Activated T-helper 9 cell treated with anti-CD3 and anti-CD28 coated beads, Interleukin-2, amount 50 U/mL, for 16 hours (primary cell): ENCODE measurements at places on chromosomes 12 and 14.

- DNase-seq, result no peak
Observed at GRCh38 chr14:20631023-20631879, 10.2 kb downstream of the OR6S1 start.

GRCh38 chr12:230925-231671 is 17.1 kb upstream of the SLC6A12 start:
- DNase-seq, result no peak

DNA sequence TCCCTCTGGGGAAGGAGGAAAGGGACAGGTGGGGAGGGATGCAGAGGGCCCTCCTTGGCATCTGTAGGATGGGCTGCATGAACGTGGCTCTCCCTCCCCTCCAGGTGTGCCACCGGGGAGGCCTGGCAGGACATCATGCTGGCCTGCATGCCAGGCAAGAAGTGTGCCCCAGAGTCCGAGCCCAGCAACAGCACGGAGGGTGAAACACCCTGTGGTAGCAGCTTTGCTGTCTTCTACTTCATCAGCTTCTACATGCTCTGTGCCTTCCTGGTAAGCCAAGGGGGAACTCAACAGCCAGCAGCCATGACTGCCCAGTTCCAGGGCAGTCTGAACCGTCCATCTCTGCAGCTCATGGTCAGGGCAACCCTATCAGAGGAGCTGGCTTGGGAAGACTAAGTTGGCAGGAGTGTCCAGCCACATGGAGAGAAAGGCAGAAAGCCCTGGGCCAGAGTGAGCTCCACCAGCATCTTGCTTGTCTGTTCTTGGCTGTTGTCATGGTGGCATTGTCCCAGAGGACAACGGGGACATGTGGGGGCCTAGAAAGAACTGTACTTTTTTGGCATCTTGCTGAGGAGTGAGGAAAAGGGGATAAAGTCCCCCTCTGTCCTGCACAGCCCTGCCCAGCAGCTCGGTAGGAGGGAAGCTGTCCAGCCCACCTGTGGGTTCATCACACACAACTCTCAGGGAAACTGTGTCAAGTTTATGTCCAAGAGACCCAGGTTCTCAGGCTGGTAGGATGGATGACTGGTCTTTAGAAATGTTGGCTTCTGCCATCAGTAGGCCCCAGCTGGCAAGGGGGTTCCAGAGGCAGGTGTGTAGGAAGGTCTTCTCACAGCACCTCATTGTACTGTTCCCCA is 129.8 kb upstream of the FKBP4 start:
- no peak for DNase-seq

GRCh38 chr14:20262642-20263128 is 23.6 kb downstream of the OR11H4 start:
- DNase-seq, result no peak

- DNase-seq, result no peak
Observed at GRCh38 chr12:101485021-101485420, 9.9 kb downstream of the SPIC start.

DNA sequence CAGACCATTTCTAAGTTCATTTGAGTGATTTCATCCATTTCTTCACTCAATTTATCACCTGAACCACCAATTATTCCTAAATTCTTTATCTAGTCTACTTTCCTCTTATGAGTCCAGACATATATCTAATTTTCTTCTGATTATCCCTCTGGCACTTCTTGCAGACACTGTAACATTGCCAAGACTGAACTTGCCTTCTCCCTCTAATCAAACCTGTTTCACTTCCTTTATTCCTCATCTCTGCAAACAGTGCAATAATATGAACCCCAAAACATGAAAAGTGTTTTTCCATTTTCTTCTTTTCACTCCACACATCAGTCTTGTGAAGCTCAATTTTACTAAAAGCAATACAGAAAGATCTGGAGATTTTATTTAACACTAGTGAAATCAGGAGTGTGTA is 37.8 kb upstream of the PTPRQ start:
- no peak for DNase-seq

DNA sequence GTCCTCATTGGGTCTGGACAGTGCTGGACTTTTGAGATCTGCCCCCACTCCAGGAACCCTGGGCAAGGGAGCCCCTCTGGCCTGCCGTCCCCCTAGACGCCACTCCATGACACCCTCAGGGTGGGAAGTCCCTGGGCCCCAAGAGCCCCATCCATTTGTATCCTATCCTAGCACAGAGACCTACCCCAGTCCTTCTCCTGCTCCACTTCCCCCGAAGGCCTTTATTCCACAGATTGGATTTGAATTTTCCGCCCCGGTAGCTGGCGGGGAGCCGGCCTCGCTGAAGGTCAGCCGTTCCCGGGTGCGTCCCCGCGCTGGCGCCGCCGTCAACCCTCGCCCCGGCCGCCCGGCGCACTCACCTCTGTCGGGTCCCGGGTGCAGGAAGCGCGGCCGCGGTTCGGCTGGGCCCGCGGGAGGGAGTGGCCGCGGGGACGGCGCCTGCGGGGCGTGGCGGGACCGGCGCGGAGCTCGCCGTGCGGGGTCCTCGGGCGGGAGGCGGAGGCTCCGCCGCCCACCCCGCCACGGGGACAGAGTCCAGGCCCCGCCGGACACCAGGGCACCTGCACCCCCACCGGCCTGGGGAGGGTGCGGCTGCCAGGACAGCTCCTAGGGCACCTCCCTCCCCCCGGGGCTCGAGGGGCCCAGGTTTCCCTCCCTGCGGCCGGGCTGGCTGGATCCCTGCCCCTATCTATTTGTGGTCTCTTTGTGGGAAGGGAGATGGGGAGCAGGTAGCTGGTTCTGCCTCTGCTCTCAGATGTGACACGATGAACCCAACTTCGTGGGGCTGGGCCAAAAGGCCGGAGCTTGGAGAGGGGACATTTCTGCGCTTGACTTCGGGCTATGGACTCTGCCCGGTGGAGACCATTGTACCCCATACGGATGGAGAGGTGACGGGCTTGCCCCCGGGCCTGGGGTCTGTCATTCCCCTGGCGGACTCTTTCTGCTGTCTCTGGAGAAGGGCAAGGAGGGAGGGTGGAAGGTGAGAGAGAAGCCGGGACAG is 19.9 kb upstream of the GPR68 start:
- DNase-seq, result no peak

DNA sequence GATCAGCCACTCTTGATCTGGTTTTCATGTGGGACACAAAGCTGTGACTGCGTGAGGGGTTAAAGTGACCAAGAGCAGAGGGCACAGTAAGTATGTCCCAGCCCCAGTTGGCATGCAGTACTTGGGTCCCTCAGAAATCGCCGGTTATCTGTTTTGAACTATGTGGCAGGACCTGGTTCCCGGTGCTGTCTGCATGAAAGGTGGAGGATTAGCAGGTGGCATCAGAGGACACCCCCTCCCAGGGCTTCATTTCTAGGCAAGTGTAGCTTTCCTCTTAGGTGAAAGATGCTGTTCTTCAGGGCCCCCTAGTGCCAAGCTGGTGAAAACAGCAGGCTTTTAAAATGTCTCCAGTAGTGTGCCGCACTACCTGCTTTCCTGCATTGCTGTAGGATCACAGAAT is 57.1 kb downstream of the ATG14 start:
- peak; percentile 45 for DNase-seq

- DNase-seq, result no peak
Observed at GRCh38 chr12:124898923-124899294, 15.5 kb downstream of the UBC start.

- DNase-seq, result no peak
Observed at GRCh38 chr14:65421201-65421981, 8.9 kb downstream of the FUT8 start.

DNA sequence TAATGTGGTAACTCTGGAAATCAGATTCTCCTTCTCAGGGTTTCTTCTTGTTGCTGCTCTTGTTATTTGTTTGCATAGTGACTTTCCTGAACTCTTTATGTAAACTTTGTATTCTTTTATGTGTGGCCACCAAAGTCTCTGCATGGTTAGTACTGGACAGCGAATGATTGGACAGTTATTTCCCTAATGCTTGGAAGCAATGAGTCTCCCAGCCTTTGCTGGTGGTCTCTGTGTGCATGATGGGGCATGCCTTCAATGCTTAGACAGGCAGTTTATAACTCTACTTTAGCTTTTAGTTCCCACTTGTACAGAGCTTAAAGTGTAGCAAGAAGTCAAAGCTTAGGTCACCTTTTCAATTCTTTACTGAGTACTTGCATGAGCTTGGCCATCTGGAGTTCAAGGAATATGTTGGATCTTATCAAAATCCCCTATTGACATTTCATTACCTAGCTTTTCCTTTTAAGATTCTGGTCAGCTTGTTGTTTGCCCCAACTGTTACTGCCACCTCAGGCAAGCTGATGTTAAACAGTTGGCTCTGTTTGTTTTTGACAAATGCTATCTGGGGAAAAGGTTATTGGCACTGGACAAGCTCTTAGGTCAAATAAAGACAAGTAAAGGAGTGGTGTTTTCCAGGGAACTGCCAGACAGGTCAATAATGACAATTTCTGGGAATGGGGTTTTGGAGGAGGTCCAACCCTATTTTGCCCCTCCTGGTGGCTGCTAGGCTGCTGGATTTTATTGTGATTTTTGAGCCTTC is 12.3 kb downstream of the CCDC91 start:
- no peak for DNase-seq

- DNase-seq, result no peak
Observed at GRCh38 chr14:101595887-101596721, 34.8 kb downstream of the DIO3 start.

- DNase-seq, result no peak
Observed at GRCh38 chr12:39435531-39435930, 7.4 kb downstream of the KIF21A start.

GRCh38 chr12:70920251-70920851 is at the start of gene PTPRR:
Gene PTPRR, minus strand, starts transcription at chr12:70920738. Its CDS starts 348 bp downstream, at chr12:70920390.
- no peak for DNase-seq

DNA sequence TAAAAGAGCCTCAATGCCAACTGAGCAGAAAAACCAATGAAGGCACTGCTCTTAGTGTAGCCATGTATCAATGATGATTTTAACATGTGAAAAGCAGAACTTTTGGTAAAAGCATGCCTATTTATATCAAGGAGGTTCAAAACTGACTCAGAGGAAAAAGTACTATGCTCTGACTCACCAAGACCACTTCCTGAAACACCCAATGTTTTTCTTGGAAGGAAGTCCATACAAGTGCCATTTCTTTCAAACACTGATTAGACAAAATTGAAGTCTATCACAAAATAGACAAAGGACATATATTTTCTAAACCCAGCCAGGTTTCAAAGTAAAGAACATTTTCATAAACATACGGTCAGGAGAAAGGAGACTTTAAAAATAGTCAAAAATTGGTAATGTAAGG is 88.6 kb downstream of the EPS8 start:
- DNase-seq, result no peak

GRCh38 chr12:132506328-132507160 is 16.6 kb downstream of the FBRSL1 start:
- DNase-seq, result peak; percentile 36

GRCh38 chr14:92556863-92557543 is 43.4 kb downstream of the RIN3 start:
- DNase-seq, result no peak

DNA sequence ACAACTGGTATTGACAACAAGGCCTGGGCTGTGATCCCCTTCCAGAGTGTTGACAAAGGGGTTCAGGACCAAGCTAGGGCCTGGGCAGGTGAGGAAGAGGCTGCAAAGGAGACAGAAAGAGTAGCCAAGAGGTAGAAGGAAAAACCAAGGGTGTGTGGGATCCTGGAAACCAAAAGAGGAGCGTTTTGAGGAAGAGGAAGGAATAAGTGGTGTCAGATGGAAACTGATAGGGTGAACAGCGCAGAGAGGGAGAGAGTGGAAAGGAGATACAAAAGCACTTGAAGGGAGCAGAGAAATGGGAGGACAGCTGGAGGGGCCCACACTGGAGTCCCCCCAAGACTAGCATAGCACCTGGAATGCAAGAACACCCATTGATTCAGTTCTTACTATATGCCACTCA is 8.3 kb upstream of the HVCN1 start:
- no peak for DNase-seq

GRCh38 chr14:86087377-86087776 is 557.4 kb downstream of the FLRT2 start:
- DNase-seq, result no peak

DNA sequence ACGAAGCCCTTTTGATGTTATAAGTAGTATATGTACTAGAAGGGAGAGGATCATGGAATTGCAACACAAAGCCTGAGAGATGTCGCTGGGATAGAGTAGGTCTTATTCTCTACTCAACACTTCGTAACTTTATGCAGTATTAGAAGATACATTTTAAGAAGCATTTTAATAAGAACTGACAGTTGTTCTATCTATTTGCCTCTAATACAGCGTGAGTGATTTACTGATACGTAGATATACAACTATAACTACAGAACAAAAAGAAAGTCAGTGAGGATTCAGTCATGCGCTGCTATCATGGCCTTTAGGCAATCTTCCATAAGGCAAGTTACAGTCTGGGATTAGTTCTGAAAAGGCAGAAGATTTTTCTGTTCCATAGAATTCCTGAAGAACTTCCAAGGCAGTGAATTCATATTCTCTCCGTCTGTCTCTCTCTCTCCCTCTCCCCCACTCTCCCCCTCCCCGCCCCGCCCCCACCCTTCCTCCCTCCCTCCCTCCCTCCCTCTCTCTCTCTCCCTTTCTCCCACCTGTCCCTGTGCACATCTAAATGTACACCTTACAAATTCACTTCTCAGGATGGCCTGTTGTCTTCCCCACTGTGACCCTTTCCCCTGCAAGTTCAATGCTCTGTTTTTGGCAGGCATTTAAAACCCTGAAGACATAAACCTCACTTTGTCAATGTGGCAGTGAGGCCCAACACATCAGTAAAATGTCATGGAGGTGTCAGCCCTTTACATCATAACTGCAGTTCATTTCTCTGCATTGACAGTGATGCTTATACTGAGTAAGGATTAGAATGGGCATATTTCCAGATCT is 470.6 kb downstream of the EGLN3 start:
- DNase-seq, result no peak

- DNase-seq, result no peak
Observed at GRCh38 chr14:32925439-32925838, 13.2 kb upstream of the NPAS3 start.

DNA sequence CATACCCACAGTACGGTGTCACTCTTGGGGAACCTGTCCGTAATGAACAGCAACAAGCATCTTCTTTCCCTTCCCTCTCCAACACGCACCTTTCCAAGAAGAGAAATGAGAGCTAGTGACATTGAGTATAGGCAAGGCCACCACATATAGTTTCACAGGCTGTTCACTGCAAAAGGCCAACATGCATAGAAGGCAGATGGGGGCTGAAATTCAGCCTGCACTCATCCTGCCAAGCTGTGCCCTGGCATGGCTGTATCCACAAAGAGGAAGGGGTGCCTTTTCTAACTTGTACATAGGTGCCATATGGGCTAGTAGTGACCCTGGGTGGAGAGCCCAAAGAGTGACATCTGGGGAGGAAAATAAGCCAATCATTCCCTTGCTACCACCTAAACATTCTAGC is 169.6 kb downstream of the ZFP36L1 start:
- no peak for DNase-seq

DNA sequence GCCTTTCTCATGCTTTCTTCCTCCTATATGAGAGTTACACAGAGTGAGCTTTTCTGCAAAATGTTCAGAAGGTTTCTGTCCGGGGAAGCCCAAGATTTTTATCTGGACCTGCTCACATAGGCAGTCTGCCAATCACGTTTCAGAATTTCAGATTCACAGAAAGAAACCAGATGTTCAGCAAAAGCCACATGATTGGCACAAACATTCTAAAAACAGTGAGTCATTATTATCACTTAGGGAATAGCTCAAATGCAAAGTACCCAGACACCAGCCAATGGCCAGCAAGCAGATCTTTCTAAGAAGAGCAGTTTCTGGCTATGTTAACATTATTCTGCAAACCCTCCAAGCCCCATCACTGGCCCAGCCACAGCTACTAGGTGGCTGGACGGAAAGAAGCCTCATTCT is 1558.5 kb upstream of the TMEM132C start:
- DNase-seq, result no peak

- DNase-seq, result no peak
Observed at GRCh38 chr14:68541178-68541896, 251.5 kb downstream of the ZFP36L1 start.

GRCh38 chr12:18683327-18684013 is 54.3 kb downstream of the PLCZ1 start:
- no peak for DNase-seq
